ENCODE measurements at places on chromosomes 11 and 22.
A peak's percentile ranks its signal among the peaks of the same experiment; 100 is the strongest.

GRCh38 chr22:25781801-25782200, 39.8 kb downstream of the MYO18B start:
- DNase-seq, result no peak

DNA sequence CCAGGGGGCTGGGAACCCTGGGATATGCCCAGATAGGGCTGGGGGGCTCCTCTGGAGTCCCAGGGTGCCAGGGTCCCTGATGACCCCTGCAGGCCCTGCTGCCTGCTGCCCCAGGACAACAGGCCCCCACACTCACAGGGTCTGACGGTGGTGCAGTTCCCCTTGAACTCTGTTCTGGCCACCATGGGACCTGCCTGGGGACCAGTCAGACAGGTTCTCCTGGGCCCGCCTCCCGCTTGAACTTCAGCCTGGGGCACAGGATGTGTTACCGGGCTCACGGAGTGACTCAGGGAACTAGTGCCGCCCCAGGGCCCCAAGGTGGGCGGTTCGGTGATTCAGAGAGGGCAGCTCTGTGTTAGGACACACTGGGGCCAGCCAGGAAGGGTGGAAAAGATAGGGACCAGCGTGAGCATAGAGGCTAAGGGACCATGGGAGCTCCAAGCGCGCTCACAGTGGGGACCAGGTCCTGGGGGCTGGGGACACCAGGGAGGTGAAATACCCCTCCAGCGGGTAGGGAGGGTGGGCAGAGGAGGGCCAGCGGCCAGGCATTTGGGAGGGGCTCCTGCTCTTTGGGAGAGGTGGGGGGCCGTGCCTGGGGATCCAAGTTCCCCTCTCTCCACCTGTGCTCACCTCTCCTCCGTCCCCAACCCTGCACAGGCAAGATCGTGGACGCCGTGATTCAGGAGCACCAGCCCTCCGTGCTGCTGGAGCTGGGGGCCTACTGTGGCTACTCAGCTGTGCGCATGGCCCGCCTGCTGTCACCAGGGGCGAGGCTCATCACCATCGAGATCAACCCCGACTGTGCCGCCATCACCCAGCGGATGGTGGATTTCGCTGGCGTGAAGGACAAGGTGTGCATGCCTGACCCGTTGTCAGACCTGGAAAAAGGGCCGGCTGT, 21.5 kb upstream of the TXNRD2 start:
- peak; percentile 66 for DNase-seq

- DNase-seq, result peak; percentile 64
These were observed 192.7 kb downstream of the NAV2 start for GRCh38 chr11:19905280-19905853.

GRCh38 chr11:69135420-69136363, 20.0 kb upstream of the SMIM38 start:
- DNase-seq, result no peak

GRCh38 chr11:110433393-110434333, 3.9 kb downstream of the FDX1 start:
- peak; percentile 22 for DNase-seq

DNA sequence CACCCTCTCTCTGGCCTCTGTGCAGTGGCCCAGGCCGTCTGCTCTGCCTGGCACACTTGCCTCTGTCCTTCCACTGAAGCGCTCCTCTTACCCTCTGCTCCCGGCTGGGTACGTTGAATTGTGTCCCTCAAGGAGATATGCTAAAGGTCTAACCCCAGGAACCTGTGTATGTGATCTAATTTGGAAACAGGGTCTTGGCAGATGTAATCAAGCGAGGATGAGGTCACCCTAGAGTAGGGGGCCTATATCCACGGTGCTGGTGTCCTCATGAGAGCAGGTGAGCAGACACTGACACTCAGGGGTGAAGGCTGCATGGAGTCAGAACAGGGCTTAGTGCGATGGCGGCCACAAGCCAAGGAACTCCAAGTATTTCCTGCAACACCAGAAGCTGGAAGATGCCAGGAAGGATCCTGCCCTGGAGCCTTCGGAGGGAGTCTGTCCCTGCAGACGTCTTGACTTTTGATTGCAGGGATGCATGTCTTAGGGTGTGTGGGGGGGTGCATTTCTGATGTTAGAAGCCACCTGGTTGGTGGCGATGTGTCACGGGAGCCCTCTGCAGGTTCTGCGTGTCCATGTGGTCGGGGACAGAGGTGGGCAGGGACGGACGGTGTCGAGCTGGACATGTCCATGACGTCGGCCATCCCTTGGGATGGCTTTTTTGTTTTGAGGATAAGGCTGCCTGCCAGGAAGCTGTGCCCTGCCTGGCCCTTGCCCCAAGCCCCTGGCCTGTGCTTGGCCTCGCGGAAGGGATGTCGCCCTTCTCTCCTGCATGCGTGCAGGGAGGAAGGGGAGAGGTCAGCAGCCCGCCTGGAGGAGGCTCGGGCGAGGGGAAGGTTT, 68.6 kb downstream of the LRP5 start:
- DNase-seq, result no peak

- peak; percentile 14 for DNase-seq
These were observed 718.8 kb downstream of the CNTN5 start for GRCh38 chr11:99739464-99740089.

- DNase-seq, result no peak
These were observed 77.6 kb downstream of the BMAL1 start for GRCh38 chr11:13355191-13355590.

DNA sequence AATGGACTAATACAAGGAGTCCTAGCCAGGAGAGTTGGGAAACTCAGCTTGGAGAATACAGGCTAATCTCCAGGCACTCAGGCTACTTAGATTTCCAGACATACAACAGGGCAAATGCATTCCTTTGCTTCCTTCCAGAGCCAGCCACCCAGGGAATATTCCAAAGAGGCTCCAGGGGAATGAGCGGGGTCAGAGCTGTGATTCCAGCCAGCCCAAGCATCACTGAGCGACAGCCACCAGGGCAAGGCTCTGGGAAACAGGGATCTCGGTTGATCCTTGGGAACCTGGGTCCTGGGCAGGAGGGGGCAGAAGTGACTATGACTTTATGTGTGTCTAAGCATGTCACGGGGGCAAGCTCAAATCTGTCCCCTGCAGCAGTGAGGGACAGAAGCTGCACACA, 112.3 kb upstream of the LMO1 start:
- DNase-seq, result no peak

GRCh38 chr11:102564110-102564509, 33.6 kb upstream of the MMP7 start:
- DNase-seq, result peak; percentile 34

DNA sequence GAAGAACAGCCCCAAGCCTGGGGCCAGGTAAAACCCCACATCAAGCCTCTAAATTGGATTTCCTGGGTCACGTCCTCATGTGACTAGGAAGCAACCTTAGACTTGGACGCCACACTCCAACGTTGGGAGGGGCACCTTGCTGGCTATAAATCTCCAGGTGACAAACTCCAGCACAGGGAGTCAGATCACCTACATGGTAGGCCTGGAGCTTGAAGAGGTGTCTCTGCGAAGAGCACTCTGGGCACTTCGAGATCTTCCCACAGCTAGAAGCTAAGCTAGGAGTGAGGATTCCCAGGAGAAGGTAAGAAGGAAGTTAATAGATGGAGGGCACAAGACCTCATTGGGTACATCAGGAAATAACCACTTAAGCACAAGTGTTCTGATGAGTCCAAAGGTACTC, 77.1 kb upstream of the GNAZ start:
- DNase-seq, result no peak

- no peak for DNase-seq
These were observed 38.9 kb downstream of the RELT start for GRCh38 chr11:73414977-73415651.

DNA sequence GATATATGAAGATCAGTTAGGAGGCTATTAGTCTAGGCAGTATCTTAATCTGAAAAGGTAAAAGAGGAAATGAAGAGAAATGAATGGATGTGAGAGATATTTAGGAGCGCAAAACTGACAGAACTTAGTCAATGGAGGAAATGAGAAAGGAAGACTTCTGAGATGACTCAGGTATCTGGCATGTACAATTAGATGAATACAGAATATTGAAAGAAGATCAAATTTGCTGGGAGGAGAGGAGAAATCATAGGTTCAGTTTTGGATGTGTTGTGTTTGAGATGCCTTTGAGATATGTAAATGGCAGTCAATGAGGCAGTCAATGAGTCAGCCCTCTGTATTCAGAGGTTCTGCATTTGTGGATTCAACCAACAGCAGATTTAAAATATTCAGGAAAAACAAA, 42.9 kb upstream of the GAB2 start:
- DNase-seq, result peak; percentile 62

DNA sequence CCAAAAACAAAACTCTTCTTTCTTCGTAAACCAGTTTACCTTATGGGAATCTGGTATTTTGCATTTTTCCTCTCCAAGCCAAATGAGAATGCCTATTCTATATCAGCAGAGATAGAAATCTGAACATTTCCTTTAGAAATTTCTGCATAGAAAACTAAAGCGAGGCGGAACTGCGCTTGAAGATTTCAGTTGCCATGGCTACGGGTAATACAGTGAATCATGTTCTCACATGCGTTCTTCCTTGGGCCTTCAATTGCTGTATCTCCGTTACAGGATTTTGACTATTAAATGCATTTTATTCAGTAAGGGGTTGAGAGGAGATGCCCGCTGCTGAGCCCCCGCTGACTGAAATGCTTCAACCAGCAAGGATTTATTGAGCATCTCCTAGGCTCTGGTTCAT, 108.2 kb upstream of the CRYBB3 start:
- DNase-seq, result no peak

DNA sequence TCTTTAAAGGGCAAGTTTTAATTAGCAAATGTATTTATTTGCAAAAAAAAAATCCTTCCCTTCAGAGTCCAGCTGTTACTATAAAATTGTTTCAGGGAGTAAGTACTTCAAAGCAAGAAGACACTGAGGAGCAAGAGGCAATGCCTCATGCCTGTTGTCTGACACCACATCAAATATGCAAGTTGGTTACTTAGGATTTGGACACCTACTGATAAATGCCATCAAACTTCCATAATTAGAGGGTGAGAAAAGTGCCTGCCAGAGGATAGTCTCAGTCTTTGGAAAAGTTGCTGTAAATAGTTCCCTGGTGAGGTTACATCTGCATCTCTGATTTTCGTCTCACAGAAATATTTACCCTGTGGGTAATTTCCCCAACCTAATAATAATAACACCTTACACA, 4.1 kb upstream of the TENM4 start:
- DNase-seq, result no peak

GRCh38 chr11:123152951-123153350, 42.1 kb downstream of the CLMP start:
- DNase-seq, result no peak

DNA sequence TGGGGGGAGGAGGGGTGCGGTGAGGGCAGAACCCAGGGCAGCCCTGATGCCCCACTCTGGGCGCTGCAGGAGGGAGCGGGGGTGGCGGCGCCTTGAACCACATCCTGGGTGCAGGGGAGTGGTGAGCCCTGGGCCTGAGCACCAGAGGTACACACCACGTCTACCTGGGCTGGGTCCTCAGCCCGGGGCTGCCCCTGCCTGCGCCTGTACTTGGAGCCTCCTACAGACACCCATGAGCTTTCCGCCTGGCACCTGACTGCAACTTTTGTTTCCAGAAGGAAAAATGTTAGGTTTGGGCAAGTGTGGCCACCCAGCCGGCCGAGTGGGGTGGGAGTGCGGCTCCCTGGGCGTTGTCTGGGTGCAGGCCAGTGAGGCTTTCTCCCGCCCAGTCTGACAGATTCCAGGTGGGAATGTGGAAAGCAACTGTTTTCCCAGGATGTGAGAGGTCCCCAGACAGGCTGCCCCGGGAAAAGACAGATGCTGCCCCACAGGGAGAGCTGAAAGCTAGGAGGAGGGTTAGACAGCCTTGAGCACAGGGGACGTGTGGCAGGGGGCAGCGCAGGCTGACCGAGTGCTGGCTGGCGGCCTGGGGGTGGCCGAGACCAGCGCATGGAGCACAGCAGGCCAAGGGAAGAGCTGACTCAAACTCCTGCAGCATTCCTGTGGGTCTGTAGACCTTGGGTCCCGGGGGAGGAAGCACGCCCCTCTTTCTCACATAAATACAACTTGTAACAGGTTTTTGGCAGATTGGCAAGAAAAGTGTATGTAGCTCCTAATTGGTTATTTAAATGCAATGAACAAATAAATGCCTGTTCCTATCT, 44.1 kb downstream of the GNB1L start:
- peak; percentile 81 for DNase-seq

- peak; percentile 86 for DNase-seq
These were observed 46.5 kb upstream of the FIBIN start for GRCh38 chr11:26947379-26947844.

GRCh38 chr11:87477321-87477720, 439.6 kb downstream of the TMEM135 start:
- DNase-seq, result no peak

GRCh38 chr11:113308601-113309000, 5.8 kb upstream of the TTC12 start:
- DNase-seq, result no peak

DNA sequence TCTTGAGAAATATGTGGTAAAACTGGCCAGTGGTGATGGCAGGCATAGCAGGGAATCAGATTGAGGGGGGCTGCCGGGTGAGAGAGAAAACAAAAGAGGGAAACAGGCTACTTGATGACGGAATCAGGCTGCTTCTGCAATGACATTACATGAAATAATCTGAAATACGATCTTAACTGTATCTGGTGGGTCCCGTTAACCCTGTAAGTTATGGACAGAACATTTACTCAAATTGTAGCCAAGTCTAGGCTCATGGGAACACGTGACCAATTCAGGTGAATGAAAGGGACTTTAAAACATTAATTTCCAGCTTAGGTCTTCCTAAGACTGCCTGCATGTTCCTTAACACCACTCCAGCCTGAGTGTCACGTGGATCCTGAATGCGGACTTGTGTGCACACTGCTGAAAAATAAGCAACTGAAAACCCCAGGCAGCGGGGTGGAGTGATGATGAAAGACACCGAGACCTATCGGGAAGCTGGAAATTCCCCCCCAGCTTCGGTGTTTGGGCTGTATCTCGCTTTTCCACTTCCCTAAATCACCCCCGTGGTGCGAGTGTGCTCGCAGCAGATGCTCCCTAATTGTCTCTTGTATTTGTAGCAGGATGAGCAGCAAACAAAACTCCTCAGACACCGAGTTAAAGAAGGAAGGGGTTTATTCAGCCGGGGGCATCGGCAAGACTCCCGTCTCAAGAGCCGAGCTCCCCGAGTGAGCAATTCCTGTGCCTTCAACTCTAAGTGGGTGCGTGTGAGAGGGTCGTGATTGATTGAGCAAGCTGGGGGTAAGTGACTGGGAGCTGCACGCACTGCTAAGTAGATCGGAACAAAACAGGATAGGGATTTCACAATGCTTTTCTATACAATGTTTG, 145.0 kb upstream of the GRK3 start:
- DNase-seq, result no peak

DNA sequence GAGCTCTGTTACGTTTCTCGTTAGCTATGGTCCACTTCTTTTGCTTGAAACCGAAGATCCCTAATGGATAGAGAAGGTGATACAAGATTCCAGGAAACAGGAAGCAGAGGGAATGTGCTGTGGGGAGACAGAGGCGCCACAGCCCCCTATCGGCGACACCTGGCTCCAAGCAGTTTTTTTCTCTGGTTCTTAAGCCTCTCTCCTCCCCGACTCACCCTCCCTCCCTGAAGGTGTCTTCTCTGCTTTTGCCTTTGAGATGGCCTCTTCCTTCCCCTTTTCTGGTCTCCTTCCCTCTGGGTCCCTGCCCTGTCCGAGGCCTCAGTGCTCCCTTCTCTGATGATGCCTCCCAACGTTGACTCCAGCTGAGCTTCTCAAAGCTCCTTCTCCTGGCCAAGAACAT, 14.2 kb upstream of the APOBEC3A start:
- DNase-seq, result no peak
